ENCODE measurements at places on chromosomes 7 and 10.

GRCh38 chr7:92841192-92841591, 4.8 kb upstream of the CDK6 start:
- no peak for DNase-seq

DNA sequence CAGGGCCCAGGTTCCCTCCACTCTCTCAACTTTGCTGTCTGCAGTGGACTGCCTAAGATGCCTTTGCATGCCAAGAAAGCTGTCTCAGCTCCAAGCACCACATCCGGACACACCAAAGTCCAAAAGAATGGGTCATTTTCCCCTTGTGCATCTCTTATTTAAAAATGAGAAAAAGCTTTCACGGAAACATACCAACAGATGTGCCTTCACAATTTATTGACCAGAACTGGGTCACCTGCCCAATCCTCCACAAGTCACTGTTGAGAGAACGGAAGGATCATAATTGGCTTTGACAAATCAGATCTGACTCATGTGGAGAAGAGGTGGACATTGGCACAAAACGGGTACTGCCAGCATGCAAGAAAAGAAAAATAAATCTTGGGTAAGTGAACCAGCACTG, 258.3 kb downstream of the SNX13 start:
- DNase-seq = no peak

GRCh38 chr10:5618829-5619228, 47.6 kb downstream of the ASB13 start:
- peak; percentile 79 for DNase-seq

DNA sequence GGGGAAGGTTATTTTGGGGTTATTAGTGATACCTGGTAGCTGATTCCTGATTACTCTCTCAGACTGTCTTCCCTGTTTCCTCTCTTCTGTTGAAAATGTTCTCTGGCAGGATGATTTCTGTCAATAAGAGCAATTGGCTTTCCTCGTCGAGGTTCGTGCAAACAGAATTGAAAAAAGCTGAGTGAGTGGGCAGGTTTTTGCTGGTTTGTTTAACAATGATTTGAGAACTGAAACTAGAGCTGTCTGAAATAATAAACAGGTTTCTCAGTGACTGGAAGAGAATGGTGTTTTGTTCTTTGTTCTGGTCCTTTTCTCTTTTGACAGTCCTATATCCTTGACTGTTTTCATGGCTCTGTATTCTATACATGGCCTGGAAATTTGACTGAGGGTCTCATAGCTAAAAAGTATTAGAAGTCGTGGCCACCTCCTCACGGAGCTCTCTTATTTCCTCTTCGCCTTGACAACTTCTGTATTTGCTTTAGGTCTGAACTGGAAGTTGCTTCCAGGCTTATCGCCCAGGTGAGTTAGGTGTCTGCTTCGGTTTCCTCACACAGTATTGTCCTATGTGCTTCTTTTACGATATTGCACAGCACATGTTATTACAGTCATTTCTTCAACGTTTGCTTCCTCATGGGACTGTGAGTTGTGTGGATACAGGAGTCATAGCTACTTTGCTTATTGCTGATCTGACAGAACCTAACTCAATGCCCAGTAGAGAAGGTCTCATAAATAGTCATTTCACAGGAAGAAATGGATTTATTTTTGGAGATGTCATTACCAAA, 403.6 kb downstream of the NRG3 start:
- DNase-seq = no peak

GRCh38 chr10:15572531-15573045, 147.1 kb downstream of the ITGA8 start:
- DNase-seq = no peak

- peak; percentile 86 for DNase-seq
These were observed 67.3 kb upstream of the KLF6 start for GRCh38 chr10:3852147-3852904.

DNA sequence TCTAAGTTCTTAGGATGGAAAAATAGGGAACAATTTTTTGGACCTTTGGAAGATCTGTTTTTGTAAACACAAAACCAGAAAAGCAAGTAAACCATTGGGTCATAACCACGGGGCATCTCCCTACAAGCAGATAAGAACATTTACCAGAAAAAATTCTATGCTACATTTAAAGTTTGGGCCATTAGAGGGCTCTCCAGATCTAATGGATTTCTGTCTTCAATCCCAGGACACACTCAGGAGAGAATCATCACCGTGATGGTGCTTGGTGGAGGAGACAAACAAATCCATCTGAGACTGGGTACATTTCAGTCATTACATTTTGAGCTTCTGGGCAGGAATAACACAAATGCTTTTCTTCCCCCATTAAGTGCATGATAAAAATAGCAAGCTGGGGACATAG, 178.4 kb upstream of the TARP start:
- DNase-seq = no peak
